ENCODE measurements at places on chromosomes 3 and 15. TPM values are rescaled to one million over a fixed set of nuclear protein-coding genes. Genes with fewer than 3 reads are reported as not detected.

Gene ADAMTS9
- 0.49 TPM for total RNA-seq

Gene CERS3
- not detected for total RNA-seq

Gene IMPG2
- total RNA-seq = not detected

Gene GABRA5
- 102 TPM for total RNA-seq

Gene TAGLN3
- not detected for total RNA-seq

Gene SLC22A14
- total RNA-seq = 0.07 TPM

Gene SH2D7
- not detected for total RNA-seq

Gene WDR82
- 48.4 TPM for total RNA-seq

Gene TMC3
- total RNA-seq = not detected

Gene MINAR1
- 0.30 TPM for total RNA-seq

Gene ZDHHC23
- total RNA-seq = 3.5 TPM

Gene DPPA2
- not detected for total RNA-seq

Gene ERC2
- total RNA-seq = not detected

Gene GOLGA8R
- 0.26 TPM for total RNA-seq

Gene CFAP92
- not detected for total RNA-seq

Gene CHRNA7
- 5.0 TPM for total RNA-seq

Gene ANKRD34C
- not detected for total RNA-seq

Gene NR2E3
- 0.19 TPM for total RNA-seq

Gene CLEC3B
- not detected for total RNA-seq

Gene PRSS50
- total RNA-seq = not detected

Gene ZNF197
- 2.1 TPM for total RNA-seq

Gene NCK1
- total RNA-seq = 22.0 TPM

Gene ILDR1
- total RNA-seq = not detected

Gene NR2F2
- 23.9 TPM for total RNA-seq

Gene FOXB1
- total RNA-seq = not detected

Gene SI
- not detected for total RNA-seq

Gene SLC30A4
- 1.8 TPM for total RNA-seq

Gene GLDN
- total RNA-seq = 0.14 TPM

Gene LRTM1
- not detected for total RNA-seq

Gene GRIP2
- total RNA-seq = 2.0 TPM

Gene SLC49A4
- 14.6 TPM for total RNA-seq

Gene GOLGA6D
- not detected for total RNA-seq

Gene SERPINI2
- total RNA-seq = not detected

Gene ALG1L2
- not detected for total RNA-seq

Gene TGM4
- total RNA-seq = 0.07 TPM

Gene HESX1
- total RNA-seq = 0.72 TPM

Gene GNAT1
- not detected for total RNA-seq

Gene IGSF11
- 4.3 TPM for total RNA-seq

Gene SLC15A2
- 0.10 TPM for total RNA-seq

Gene IL12A
- 1.1 TPM for total RNA-seq

Gene BLM
- total RNA-seq = 15.2 TPM

Gene HYAL1
- 1.00 TPM for total RNA-seq

Gene TEX9
- total RNA-seq = 4.7 TPM

Gene CHRM5
- total RNA-seq = not detected

Gene HHLA2
- not detected for total RNA-seq

Gene IQCF5
- total RNA-seq = not detected

Gene GRM7
- not detected for total RNA-seq

All from A549 treated with Mapracorat at 1 μM for 4 hours (cell line).